ENCODE measurements at places on chromosomes 12 and 14.

DNA sequence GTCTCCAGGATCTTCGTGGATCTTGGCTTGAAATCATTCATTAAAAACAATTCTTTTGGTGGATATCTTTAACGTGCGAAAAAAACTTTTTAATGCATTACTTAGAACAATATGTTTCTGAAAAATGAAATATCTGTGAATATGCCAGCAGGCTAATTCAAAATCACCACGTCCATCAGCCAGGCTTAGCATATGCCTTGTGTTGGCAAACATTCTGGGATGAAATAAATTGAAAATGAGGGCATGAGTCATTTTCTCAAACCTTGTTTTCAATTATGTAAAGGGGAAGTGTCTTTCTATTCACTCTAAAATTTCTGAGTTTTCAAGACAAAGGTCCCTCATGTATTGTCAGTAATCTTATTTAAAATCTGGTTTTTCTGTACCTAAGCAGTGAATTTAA, 393.9 kb downstream of the PAWR start:
- no peak for DNase-seq

DNA sequence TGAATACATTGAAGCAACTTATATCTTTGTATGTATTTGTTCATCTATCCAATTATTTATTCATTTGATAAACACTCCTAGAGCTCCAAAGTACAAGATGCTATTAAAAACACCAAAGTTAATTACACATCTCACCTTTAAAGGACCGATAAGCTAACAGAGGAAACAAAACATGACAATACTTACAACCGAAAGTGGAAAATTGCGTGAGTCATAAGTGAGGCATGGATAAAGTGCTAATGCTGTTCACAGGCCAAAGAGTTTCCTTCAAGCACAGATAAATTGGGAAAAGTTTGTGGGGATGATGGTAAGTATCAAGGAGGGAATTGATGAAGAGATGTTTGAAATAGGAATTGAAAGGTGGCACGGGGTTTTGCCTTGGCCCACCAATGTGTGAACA, 172.8 kb upstream of the KITLG start:
- no peak for DNase-seq

GRCh38 chr14:75439989-75440388, 12.2 kb downstream of the JDP2 start:
- DNase-seq = no peak

DNA sequence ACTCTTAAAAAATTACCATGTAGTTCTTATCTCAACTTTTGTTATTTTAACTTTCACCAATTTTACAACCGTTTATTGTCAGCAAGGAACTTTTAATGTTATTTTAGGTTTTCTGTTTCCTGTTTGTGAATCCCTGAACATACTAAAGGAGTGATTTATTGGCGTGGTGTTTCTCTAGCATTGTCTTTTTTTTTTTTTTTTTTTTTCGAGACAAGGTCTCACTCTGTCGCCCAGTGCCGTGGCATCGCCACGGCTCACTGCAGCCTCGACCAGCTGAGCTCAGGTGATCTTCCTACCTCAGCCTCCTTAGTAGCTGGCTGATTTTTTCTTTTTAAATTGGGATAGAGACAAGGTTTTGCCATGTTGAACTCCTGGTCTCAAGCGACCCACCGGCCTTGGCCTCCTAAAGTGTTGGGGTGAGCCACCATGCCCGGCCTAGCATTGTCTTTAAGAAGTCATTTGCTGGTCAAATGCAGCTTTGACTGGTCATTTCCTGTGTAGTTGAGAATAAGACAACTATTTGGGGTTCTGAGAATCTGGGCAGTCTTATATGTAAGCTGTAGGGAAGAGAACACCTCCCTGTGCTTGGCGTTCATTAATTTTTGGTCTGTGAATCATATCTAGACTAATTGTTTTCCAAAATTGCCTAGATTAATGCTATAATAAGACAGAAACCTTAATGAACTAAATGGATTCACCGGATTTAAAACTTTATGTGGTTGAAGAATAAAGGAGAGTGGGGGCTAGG, 2.1 kb downstream of the WASHC4 start:
- DNase-seq = no peak

DNA sequence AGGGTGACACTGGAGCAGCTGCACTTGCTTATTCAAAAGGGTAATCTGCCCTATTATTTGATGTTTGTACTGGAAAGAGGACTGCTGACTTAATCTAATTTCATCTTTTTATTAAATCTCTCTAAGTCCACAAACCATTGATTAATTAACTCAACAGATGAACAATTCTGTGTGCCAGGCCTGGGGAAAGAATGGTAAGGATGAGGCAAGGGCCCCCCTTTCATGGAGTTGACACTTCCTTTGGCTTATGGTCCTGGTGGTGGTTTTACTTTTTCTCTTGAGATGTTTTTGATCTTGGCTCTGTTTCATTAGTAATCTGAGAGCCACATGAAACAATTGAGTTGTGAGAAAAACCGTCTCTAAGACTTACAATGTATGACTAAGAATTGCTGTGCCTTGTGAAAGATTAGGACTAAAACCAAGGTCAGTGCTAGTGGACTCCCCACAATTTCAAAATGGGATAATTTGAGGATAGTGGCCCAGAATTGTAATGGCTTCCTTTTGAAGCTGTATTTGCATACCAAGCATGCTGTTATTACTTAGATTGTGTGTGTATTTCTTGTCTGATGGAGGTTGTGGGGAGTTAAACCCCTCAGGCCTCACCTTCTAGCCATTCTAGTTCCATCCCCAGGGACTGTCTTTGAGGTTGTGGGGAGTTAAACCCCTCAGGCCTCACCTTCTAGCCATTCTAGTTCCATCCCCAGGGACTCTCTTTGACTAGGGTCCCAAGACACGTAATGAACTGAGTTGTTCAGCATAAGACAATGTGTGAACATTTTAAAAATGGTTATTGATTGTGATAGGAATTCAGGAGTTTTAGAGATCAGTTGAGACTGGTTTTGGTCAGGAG, 52.5 kb upstream of the EVL start:
- no peak for DNase-seq

GRCh38 chr12:96486751-96487613, 2.4 kb upstream of the CFAP54 start:
- peak; percentile 22 for DNase-seq

DNA sequence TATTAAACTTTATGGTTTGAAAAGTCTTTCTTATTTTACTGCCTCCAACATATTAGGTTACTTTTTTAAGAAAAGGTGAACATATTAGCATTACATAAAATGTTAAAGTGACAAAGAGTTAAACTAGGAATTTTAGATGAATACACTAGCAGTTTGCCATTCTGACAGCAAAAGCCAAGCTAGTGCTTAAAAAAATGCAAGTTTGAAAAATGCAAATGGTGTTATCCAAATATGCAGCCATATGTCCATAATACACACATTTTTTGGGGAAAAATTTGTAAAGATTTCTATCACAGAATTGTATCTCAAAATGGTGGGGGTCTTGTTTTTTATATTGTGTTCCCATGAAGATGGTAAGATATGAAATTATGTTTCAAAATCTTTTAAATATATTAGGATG, 466.1 kb downstream of the FOXG1 start:
- DNase-seq = no peak

GRCh38 chr14:21915826-21916225, 242.2 kb upstream of the OR4E1 start:
- no peak for DNase-seq

DNA sequence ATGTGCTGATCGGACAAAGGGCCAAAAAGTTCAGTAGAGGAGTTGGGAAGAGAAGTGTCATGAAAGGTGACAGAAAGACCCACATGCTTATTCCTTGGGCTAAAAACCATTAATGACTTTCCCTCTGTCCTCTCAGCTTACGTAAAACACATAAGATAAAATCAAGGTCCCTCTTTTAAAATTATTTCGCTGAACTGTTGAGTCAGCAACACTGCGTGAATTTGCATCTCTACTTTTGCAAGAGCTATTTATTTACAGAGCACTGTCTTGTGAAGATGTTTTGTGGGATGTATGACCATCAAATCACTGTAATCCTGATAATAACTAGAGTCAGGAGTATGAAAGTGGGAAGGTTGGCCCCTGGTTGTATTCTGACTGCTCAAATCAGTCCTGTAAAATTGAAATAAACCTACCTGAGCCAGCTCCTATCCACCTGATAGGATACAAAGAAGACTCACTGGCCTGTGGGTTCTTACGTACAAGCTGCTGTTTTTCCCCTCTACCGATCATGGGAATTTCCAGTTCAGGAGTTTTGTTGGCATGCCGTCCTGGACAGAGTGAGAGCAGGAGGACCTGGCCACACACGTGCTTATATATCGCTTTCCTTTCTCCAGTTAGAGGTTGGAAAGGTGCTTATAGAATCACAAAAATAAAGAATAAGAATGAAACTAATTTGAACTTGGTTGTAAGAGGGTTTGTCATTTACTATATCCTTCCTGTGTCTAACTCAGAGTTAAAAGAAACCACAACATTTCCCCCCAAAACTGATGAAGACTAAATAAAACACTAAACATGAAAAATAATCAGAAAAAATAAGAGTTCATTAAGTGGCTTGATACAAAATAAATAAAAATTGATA, 42.9 kb downstream of the IFNG-AS1 start:
- no peak for DNase-seq

- no peak for DNase-seq
Observed at GRCh38 chr12:70268972-70269371, 25.7 kb downstream of the CNOT2 start.

- peak; percentile 36 for DNase-seq
Observed at GRCh38 chr12:10214136-10214894, 1.6 kb downstream of the GABARAPL1 start.

DNA sequence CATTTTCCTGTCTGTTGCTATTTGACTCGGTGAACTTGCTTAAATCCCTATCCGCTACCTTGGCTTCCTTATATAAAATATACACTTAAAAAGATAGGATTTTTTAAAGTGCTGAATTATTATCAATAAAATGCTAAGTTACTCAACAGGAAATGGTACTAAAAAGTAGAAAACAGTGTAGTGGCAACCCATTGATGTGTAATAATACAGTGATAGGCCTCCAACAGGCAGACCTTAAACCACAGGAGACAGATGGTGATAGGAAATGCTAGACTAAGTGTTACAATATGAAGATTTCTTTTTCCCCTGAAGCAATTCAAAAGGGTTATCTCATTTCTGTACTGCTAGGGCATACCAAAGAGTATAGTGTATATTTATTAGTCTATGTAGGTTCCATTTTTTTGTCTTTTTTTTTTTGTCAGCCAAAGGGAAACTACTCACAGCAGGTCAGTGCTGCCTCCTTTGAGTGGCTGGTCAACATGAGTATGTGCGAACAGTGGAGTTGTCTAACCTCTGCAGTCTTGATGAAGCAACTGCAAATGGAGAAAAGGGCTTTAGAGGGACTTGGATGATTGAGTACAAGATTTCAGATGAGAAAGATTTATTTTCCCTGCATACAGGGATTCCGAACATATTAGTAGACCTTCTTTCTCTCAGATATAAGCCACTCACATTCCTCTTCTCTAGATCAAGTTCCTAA, 183.8 kb downstream of the ACSS3 start:
- DNase-seq = no peak

GRCh38 chr14:36207500-36207899, 31.0 kb upstream of the PTCSC3 start:
- no peak for DNase-seq

- peak; percentile 35 for DNase-seq
Observed at GRCh38 chr12:68157380-68157779, 2.2 kb downstream of the IFNG start.

- DNase-seq = no peak
Observed at GRCh38 chr14:101030586-101030985, 127.1 kb upstream of the RTL1 start.

DNA sequence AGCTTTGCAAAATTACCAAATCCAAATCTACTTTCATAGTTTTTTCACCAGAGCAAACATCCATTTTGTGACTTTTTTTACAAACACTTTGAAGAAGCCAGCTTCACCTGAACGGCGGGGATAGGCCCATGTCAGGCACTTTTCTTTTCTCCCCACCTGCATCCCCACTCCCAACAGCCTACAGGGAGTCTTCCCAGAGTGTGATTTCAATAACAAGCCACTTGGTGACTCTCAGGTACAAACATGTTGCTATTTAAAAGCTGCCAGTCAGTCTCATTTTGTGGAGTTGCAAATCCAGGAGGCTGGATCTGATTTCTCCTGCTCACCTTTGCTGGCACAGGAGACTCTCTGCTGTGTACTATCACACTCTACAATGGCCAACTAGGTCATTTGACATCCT, 285.5 kb downstream of the KCNH5 start:
- DNase-seq = no peak

GRCh38 chr14:46951103-46951502, 299.5 kb upstream of the RPL10L start:
- DNase-seq = no peak

DNA sequence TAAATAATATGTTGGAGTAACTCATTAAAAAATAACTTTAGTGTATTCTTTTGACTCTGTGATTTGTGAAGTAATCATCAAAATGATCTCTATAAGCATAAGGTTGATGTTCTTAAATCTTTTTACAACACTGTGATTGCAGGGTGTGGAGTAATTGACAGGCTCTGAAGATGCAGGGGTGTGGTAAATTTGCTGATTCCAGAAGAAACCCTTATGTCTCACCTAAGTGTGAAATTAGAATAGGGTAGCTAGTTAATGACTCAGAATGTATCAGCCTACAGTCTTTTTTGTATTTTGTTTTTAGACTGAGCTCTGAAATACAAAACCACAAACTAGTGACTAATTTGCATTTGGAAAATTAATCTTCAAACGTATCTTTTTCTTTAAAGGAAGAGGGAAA, 5.9 kb downstream of the PRPF39 start:
- peak; percentile 71 for DNase-seq

GRCh38 chr14:50062438-50063085, 53.8 kb downstream of the VCPKMT start:
- peak; percentile 98 for DNase-seq

- DNase-seq = no peak
Observed at GRCh38 chr12:64083285-64084210, 138.5 kb downstream of the KICS2 start.

GRCh38 chr14:104603711-104604401, 716 bp downstream of the TMEM179 start:
- DNase-seq = no peak

DNA sequence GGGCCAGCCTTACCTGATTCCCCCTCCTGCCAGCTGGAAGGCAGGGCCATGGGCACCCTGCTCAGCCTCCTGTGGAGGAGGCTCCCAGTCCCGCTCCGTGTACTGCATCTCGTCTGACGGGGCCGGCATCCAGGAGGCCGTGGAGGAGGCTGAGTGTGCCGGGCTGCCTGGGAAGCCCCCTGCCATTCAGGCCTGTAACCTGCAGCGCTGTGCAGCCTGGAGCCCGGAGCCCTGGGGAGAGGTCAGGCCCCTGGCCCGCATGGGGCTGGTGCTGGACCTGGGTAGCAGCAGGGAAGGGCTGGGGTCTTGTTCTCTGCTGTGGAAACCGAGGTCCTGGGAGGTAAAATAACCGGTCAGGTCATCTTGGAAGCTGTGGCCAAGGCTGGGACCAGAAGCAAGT, 16.4 kb downstream of the PAPLN start:
- DNase-seq = no peak

DNA sequence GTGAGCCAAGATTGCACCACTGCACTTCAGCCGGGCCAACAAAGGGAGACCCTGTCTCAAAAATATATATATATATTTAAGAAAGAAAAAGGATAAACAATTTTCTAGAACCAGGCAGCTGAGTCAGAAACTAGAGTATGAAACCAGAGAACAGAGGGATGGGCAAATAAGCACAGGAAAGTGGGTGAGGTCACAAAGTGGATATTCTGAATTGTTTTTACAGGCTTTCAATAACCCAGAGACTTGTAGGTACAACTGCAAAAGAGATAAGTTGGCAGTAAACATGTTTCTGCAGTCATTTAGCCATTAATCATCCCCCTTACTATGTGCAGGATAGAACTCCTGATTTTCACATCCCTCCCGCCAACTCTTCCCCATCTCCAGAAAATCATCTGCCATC, 94.2 kb downstream of the BTG1 start:
- DNase-seq = peak; percentile 60

- DNase-seq = no peak
Observed at GRCh38 chr12:97637770-97638169, 175.2 kb downstream of the RMST start.
